Caco-2 (cell line): ENCODE measurements at places on chromosomes 5 and 9.

GRCh38 chr5:166286832-166287231 lies 2004.6 kb upstream of the WWC1 start:
- no peak for DNase-seq

- DNase-seq = peak; percentile 83
These were observed 105.5 kb upstream of the PITX1 start for GRCh38 chr5:135139381-135140134.

DNA sequence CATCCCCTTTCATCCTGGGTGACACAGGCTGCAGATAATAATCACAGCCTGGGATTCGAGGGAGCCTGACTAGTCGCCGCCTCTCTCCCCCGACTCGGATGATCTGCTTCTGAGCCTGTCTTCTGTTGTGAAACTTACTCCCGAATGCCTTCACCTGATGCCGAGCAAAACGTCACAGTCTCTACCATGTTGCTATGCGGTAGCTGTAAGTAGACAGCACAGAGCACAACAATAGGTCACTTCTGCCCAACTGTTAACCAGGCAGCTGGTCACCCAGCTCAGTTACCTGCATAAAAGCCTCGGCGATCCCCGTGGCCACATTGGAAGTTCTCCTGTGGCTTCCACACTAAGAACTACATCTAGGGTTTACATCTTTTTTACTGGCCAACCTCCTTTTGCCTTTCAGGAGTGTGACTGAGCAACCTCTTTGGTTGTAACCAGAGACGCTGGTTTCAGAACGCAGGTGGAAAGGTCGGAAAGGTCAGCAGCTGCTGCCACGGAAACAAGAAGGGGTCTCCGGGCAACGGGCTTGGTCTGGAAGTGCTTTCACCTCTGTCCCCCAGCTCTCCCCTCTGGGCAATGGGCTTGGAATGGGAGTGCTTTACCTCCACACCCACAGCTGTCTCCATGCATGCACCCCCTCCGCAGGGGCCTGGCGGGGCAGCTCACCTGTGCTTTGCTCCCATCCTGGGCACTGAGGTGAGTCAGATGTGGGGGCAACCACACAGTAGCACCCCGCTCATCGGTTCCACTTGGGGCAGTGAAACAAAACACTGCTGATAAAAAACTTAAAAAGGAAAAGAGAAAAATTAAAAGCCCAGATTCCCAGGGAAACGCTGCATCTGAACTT lies 7.6 kb upstream of the PPP1R26 start:
- DNase-seq = no peak

- no peak for DNase-seq
These were observed 55.8 kb upstream of the PTCH1 start for GRCh38 chr9:95572381-95573151.

DNA sequence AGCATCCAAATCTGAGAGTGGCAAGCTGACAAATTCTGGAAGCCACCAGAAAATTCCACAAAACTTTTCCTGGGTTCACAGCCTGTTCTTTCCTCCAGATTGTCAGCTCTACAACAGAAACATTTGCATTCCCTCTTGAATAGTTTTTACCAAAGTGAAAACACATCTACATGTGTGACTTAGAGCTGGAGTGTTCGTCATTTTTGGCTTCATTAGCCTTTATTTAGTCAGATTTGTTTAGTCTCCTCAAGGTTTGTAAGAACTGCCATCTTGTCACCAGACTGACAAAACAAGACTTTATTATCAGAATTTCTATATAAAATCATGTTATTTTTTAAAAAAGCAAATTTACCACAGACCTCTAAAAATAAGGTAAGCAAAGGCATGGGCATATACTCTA lies 347.3 kb downstream of the TRIM36 start:
- no peak for DNase-seq

DNA sequence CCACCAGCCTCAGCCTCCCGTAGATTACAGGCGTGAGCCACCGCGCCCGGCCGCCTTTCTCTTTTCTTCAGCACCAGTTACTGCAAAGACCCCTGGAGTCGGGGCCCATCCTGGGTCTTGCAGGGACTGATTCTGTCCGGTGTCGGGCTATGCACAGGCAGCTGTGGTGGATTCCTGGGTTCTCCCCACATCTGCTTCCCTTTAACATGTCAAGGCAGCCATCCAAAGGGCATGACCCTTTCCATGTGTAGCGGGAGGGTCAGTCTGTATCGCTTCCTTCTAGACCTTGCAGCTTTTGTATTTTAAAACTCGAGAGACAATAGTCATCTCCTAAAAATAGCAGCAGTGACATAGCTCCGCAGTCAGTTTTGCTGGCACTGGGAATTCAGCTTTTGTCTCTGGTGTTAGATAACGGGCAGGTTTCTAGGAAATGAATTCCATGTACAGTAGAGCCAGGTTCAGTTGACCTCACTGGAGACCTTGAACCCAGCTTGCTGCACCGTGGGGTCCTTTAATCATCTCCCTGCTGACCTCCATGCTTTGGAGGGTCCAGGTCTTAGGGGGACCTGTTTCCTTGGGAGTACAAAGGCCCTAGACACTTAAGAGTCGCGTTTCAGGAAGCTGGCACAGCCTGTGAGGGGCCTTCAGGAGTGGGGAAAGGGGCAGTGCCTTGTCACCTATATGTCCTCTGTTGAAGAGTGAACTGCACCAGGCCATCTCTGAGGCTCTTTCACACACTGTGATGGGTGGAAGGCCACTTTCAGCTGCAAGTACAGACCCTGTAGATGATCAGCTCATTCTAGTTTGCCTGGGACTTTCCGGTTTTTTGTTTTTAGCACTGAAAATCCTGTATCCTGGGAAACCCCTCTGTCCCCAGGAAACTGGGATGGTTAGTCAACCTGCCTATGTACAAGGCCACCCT lies 13.8 kb downstream of the ANKRD33B start:
- no peak for DNase-seq

GRCh38 chr5:87020099-87020934 lies 247.4 kb upstream of the RASA1 start:
- no peak for DNase-seq

DNA sequence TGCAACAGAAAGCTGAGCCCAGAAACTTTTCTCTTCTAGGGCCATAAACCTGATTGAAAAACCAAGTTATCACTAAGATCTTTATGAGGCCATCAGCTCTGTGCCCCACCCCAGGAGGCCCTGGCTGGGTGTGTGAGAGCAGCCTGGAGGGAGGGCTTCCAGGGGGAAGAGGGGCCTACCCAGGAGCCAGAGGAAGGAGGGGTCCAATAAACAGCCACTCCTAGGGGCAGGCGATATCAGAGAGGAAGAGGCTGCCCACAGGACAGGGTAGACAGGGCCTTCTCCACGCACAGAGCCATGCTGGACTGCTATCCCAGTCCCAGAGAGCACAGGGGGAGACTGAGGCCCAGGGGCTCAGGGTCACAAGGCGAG lies 4.5 kb upstream of the CDX1 start:
- peak; percentile 87 for DNase-seq

GRCh38 chr5:169178754-169179153 lies 122.2 kb downstream of the SLIT3 start:
- peak; percentile 46 for DNase-seq

DNA sequence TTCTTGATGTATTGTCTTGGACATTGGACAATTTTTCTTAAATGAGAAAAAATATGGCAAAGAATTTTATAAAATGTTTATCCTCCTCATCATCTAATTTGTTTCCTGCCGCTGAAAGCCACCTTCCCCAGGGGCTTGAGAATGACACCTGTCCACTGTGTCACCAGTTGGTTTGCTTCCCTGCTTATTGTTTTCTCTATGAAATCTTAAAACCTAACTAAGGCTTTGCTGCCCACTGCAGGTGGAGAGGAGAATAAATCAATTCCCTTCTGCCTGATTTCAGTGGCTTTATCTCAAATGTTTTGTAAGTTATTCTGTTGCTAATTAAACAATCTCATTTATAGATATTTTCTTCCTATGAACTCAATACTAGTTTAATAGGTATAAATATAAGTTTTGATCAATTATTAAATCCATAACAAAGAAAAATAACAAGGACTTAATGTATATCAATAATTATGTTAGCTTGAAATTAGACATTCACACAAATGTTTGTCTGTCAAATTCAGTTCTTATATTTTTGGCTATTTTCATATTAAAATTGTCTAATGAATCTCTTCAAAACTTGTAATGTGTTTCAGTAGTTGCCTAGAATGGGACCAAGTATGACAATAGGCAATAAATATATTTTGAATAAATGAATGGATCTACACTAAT lies 822.5 kb downstream of the PTPRD start:
- DNase-seq = peak; percentile 20

DNA sequence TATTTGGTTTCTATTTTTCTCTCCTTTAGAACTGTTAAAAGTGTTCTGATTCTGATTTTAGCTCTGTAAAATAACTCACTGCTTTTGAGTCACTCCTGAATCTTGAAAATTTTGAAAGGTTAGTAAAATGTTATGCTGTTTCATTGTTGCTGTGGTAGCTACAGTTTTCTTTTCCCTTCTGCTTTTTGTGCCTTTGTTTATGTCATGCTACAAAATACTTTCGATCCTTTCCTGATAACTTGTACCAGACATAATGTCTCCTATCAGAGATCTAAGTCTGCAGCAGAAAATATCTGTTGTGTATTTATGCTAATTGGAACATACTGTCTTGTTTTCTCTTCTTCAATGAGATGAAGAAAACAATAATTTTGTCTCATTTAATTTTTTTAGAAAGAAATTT lies 26.9 kb upstream of the CEP120 start:
- no peak for DNase-seq

DNA sequence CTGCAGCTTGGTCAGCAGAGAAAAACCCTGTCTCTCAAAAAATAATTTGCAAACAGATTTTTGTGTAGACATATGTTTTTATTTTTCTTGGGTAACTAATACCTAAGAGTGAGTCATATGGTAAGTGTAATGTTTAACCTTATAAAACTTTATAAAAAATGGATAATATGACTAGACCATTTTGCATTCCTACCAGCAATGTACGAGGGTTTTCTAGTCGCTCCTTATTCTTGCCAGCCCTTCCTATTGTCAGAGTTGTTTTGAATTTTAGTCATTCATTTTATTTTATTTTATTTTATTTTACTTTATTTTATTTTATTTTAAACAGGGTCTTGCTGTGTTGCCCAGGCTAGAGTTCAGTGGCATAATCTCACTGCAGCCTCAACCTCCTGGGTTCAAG lies 37.8 kb downstream of the RABGAP1 start:
- DNase-seq = no peak

- DNase-seq = no peak
These were observed 282.9 kb upstream of the MVB12B start for GRCh38 chr9:126043681-126044080.

GRCh38 chr5:91182763-91183162 lies 200.4 kb downstream of the ARRDC3 start:
- no peak for DNase-seq
